Chondrocyte (in vitro differentiated cells): ENCODE measurements at places on chromosomes 11 and 22.
A peak's percentile ranks its signal among the peaks of the same experiment; 100 is the strongest.

DNA sequence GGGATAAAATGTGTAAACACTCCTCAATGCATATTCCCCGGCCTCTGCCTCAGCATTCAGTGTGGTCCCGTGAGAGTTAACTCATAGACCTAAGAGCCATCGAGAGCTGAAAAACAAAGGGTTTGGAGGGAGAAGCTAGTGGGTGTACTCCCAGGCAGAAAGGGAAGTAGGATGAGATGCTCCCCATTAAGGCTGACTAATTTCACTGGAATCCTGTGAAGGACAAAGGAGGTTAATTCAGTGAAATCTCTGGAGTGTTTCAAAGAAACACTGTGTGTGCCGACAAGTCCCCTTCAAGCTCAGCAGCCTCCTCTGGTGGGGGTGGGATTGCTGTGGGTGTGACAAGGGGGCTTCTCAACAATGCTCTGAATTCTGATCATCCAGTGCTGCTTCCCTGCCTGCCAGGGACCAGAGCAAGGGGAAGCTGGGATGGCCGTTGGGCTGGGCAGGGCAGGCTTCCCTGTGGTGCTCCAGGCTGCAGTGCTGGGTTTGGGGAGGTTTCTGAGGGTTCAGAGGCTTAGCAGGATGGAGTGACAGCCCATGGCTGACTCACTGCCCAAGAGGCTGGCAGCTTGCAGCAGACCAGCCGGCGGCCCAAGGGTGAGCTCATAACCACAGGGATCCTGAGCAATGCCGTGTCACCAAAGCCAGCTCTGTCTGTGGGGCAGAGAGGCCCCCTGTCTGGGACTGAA lies 61.4 kb upstream of the BMAL1 start:
- DNase-seq = peak; percentile 97

GRCh38 chr11:75421035-75421602 lies 11.9 kb downstream of the KLHL35 start:
- no peak for DNase-seq

DNA sequence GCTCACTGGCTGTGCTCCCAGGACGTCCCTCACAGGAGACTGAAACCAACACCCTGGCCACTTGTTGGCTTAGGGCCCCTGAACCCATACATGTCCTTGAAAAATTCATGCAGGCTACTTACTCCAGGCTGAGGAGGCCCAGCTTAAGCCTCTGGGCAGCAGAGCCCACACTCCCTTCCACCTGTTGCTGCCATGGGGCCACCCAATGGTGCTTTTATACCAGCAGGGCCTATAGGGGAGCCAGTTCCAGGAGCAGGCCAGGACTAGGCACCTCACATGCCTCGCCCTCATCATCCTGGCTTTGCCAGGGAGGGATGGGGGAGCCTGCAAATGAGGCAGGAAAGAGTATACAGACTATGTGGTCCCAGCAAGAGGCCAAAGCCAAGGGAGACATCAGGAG lies 181.7 kb upstream of the NECTIN1 start:
- no peak for DNase-seq

DNA sequence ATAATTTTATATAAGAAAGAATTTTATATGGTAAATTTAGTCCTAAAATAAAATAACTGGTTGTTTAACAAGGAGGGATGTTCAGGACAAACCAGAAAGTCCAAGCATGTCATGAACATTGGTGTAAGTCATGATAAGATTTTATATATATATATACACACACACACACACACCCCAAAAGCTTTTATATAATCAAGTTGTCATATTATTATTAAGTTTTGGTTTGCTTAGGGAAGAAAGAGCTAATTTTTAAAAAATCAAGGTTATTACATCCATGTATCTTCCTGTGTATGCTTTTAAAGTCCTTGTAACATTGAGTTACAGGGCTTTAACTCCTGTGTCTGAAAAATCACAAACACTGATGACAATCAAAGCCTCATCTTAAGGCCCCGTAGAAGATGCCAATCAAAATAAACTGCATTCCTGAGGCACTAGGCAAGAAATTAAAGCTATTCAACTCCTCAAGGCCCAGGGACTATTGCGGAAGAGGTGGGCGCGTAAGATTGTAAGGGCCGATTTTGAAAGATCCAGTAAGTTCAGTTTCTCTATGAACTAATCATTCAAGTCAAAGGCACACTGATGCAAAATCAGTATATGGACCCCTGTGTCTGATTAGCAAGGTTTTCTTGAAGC lies 16.8 kb downstream of the APOL6 start:
- DNase-seq = no peak

DNA sequence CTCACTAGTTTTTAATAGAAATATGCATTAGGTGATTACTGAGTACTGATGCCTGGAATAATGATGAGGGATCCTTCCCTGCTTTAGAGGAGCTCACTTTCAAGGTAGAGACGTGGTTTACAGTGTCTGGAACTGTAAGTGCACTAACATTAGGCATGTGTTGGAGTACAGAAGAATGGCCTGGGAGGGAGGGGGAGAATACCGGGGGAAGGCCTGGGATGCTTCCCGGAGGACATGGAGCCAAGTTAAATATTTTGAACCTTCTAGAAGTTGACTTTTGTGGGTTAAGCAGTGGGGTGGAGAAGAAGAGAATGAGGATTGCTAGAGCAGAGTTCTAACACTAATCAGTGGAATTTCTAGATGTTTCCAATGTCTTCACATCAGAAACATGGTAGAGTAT lies 261.6 kb downstream of the NELL1 start:
- no peak for DNase-seq

DNA sequence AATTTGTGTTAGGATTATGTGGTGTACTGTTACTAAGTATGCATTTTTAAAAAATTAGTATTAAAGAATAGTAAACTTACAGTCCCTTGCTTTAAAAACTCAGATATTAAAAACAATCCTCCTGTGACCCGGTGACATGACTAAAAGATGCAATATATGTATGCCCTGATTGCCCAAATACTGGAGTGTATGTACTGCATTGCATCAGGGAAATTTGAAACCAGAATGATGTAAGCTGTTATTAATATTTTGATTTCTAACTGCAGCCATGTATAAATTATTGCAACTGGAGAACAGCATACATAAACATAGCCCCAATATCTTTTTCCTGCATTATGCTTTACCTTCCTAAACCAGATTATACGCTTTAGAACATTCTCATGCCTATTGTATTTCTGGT lies 3.7 kb upstream of the HSPA8 start:
- no peak for DNase-seq

GRCh38 chr11:9090488-9091043 lies 833 bp downstream of the SCUBE2 start:
- no peak for DNase-seq

DNA sequence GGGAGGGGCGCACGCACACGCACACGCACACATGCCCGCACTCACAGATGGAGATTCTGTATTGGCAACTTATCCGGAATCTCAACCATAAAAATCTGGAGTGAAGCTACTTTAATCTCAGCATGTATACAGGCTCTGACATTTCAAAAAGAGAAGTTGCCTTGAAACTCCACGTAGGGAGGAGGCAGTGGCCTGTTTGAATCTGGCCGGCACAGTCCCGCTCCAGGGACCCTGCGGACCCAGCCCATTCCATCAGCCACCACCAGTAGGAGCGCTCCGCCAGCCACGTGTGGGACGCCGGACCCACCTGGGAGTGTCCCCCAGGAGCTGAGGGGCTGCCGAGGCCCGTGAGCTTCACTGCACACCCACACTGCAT lies 1.9 kb upstream of the SYT8 start:
- DNase-seq = no peak

DNA sequence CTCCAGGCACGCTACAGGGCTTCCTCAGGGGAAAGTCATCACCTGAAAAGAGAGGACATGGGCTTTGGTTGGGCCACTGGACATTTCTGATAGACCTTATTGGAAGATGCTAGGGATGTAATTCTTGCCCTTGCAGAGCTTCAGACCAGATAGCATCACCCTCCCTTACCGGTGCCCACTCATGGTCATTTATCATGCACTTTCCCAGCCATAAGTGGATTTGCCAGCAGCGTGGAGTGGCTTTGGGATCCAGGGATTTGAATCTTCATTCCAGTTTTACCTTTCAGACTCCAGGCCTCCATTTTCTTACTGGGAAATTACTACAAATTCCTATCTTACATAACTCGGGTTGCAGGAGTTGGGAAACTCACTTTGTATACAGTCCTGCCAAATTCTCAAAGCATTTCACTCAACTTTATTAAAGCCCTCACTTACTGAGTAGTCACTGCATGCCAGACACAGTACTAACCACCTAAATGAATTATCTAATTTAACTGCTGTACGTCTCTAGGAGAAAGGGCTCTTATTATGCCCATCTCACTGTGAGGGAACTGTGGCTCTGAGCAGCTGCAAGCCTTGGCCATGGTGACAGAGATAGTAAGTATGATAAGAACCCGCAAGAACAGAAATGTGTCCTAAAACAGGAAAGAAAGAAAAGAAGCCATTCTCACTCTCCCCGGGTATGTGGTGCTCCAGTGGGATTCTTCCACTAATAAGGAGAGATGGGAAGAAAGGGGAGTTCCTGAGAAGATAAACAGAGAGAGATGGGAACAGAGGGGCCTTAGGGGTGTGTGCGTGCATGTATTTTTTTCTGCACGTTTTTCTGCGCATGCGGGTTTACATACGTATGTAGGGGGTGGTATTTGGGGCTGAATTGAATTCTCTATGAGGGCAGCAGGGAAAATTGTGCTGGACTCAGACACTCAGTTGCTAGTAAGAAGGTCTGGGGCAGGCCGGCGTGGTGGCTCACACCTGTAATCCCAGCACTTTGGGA lies 9.7 kb downstream of the CHRM1 start:
- no peak for DNase-seq

GRCh38 chr11:75450236-75450635 lies 17.2 kb upstream of the KLHL35 start:
- DNase-seq = no peak

- DNase-seq = no peak
These were observed 47.3 kb upstream of the TSKU start for GRCh38 chr11:76735841-76736240.

DNA sequence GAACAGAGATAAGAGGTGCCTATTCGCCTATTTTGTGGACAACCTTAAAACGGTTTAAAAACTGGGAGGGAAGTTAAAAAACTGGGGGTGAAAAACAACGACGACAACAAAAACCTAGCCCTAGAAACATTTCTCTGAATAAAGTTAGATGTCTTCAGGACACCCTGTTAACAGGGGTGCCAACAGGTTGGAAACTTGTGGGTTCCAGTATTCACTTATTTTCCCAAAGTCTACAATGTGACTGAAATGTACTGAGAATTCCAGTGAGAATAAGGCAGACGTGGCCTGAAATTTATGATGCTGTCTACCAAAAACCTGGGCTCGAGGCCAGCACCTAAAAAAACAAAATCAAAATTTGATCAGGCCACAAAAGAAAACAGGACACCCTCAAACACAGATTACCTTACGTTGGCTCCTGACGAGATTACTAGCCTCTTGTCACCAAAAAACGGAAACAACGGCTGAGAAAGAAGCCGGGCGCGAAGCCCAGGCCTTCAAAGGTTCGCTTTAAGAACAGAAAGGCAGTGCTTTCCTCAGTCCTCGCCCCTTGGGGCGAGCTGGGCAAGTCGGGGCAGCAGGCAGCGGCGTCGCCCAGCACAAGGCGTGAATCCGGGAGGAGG lies 906 bp downstream of the CCDC90B start:
- no peak for DNase-seq

DNA sequence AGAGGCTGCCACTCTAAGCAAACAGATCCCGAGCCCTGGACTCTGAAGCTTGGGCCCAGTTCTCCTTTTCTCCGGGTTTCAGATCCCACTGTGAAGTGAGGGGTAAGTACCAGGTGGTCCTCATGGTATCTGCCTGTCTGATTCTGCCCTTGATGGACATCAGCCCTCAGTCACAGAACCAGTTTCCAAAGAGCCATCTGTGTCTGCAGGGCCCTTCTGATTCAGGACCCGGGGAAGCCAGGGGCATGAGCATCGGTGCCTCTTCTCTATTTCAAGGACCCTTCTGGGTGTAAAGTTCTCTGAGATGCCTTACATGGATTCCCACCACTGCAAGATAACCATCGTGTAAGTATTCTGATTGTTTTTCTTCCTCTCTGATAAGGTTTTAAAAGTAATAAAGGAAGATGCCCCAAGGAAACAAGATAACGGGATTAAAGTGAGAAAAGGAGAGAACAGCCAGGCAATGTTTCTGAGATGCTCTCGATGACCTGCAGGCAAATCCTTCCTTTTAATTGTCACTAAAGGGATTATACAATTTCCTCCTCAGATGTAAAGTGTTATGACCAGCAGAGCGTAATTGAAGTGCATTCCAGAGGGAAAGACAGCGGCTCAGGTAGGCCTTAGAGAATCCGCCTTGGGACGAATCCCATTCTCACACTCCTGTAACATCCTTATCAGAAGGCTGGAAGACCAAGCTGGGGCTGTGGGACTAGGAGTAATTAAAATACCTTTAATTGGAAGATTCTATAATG lies 924.3 kb downstream of the TBC1D22A start:
- DNase-seq = no peak

DNA sequence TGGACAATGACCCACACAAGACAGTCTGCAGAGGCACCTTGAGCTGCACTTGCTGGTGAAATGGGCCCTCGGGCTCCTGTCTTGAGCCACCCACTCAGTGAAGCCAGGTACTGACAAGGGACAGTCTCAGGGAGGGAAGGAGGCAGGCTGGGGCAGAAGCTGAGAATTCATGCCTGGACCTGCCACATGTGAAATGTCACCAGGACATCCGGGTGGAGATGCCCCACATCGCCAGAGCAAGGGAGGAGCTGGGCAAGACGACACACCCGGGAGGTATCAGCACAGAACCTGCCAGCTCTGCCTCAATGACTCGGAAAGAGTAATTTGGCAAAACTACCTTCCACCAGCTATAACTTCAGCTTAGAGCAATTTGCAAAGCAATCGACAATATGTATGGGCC lies 23.5 kb downstream of the CPT1A start:
- no peak for DNase-seq

GRCh38 chr11:92425127-92425526 lies 200.5 kb downstream of the FAT3 start:
- DNase-seq = no peak

- DNase-seq = no peak
These were observed 129.4 kb downstream of the TENM4 start for GRCh38 chr11:79311461-79311860.

GRCh38 chr11:47907499-47907898 lies 59.3 kb upstream of the NUP160 start:
- DNase-seq = no peak

DNA sequence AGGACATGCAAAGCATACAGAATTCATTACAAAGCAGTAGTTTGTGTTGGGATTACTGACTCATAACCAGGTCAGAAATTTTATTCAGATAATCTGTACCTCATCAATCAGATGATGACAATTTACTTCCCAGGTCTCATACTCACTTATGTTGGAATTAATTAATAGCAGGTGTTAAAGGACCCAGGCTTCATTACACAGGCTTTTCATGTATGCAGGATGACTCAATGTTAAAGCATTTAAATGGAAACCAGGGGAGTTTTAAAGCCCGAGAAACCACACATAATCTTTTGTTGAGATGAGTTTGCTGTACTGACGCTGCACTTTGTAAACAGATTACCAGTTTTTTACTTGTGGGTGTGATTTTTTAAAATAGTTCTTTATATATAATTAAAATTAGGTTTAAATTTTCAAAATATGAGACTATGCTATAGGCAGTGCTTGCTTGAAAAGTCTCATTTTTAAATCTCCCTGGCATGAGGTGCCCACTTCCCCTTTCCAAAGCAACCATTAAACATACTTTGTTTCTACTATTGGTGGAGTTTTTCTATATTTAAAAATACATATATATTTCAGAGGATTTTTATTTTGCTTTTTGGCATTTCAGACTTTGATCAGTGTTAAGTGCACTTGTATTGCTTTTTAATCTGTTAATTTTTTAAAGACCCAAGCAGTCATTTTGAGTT lies 41.0 kb downstream of the CEP57 start:
- DNase-seq = no peak
